ENCODE measurements at places on chromosomes 6 and 20. TPM values are rescaled to one million over a fixed set of nuclear protein-coding genes. Genes with fewer than 3 reads are reported as not detected.

- DNase-seq = no peak
Observed at GRCh38 chr6:56988145-56988544, 33.2 kb downstream of the BEND6 start.

The CCN6 gene
- not detected for total RNA-seq

DNA sequence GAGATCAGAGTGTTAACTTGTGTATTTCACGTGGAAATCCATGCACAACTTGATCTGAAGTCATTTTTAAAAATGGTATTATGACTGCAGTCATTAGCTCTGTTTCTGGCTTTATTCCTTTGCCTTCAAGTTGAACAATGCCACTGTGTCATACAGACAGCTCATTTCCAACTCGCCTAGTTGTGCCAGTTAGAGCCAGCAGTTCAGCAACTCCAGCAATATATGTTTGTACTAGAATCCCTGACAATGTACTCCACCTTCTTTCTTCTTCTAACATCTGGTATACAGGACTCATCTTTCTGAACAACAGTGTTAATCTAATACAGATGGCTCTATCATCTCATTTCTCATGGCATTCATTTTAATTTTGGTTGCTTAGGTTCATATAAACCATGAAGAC lies 418.3 kb upstream of the POU3F2 start:
- DNase-seq = no peak

The PDYN gene
- total RNA-seq = not detected

Measured in breast epithelium (tissue), 4 donors.